ENCODE measurements at places on chromosomes 6 and 20. TPM values are rescaled to one million over a fixed set of nuclear protein-coding genes. Genes with fewer than 3 reads are reported as not detected.

- no peak for DNase-seq
Observed at GRCh38 chr6:119610754-119611153, 261.2 kb upstream of the MAN1A1 start.

- no peak for DNase-seq
Observed at GRCh38 chr6:152151920-152152319, 344.4 kb downstream of the ESR1 start.

TRIM40 gene
- total RNA-seq: not detected

GRCh38 chr20:15561707-15562404 is 1011.4 kb downstream of the KIF16B start:
- no peak for DNase-seq

- DNase-seq: no peak
Observed at GRCh38 chr6:167697316-167697715, 129.4 kb upstream of the AFDN start.

Data from activated T-helper 1 cell treated with anti-CD3 and anti-CD28 coated beads, Interleukin-12 subunit alpha, Interleukin-12 subunit beta, Interleukin-2, Interleukin-4 antibody, amounts not matched to agents 30 ng/mL and 10 ng/mL and 1 ng/mL, durations not matched to agents 14 hours and 24 hours and 36 hours (primary cell).